ENCODE measurements at places on chromosomes 11 and 22. TPM values are rescaled to one million over a fixed set of nuclear protein-coding genes. Genes with fewer than 3 reads are reported as not detected.

- DNase-seq, result no peak
- no peak overlapping the region for H3K27ac ChIP-seq
- H3K4me1 ChIP-seq, result no peaks in the 10 kb centered on the region
- no peak overlapping the region for H3K4me3 ChIP-seq
- H3K36me3 ChIP-seq, result no peaks in the 10 kb centered on the region
These were observed 29.9 kb downstream of the PIWIL3 start for GRCh38 chr22:24744638-24745037.

DNA sequence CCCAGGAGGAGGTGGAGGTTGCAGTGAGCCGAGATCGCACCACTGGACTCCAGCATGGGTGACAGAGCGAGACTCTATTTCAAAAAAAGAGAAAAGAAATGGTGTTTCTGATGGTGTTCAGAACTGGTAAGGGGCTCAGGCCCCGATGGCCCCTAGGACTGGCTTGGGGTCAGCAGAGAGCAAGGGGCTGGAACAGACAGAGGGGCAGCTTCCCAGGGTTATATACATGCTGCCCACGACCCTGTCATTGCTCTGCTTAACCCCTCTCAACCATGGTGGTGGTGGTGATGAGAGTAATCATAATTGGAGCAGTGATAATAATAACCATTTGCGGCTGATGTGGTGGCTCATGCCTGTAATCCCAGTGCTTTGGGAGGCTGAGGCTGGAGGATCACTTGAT is 79.4 kb downstream of the CEP164 start:
- no peak for DNase-seq
- no peaks in the 10 kb centered on the region for H3K27me3 ChIP-seq
- H3K4me1 ChIP-seq, result no peaks in the 10 kb centered on the region
- H3K27ac ChIP-seq, result no peak overlapping the region
- no peak overlapping the region for H3K4me3 ChIP-seq

- no peaks in the 10 kb centered on the region for H3K27me3 ChIP-seq
- H3K4me1 ChIP-seq, result no peaks in the 10 kb centered on the region
- no peak overlapping the region for H3K27ac ChIP-seq
- H3K4me3 ChIP-seq, result no peak overlapping the region
- DNase-seq, result no peak
These were observed 10.5 kb downstream of the EMID1 start for GRCh38 chr22:29216011-29216872.

The OR51L1 gene
- not detected for total RNA-seq

The KRTAP5-10 gene
- not detected for total RNA-seq

GRCh38 chr11:85628771-85629341 is 463 bp downstream of the TMEM126B start:
- H3K36me3 ChIP-seq, result peaks cover 6% of the 10 kb centered on the region
- peak overlapping the region; percentile 82 for H3K27ac ChIP-seq
- H3K4me1 ChIP-seq, result peaks cover 30% of the 10 kb centered on the region
- H3K27me3 ChIP-seq, result no peaks in the 10 kb centered on the region
- H3K4me3 ChIP-seq, result peak overlapping the region; percentile 58

GRCh38 chr22:27512283-27512761 is 289.2 kb downstream of the MN1 start:
- no peaks in the 10 kb centered on the region for H3K27me3 ChIP-seq
- H3K36me3 ChIP-seq, result no peaks in the 10 kb centered on the region
- no peak overlapping the region for H3K27ac ChIP-seq
- no peaks in the 10 kb centered on the region for H3K4me1 ChIP-seq
- H3K4me3 ChIP-seq, result no peak overlapping the region
- DNase-seq, result no peak

DNA sequence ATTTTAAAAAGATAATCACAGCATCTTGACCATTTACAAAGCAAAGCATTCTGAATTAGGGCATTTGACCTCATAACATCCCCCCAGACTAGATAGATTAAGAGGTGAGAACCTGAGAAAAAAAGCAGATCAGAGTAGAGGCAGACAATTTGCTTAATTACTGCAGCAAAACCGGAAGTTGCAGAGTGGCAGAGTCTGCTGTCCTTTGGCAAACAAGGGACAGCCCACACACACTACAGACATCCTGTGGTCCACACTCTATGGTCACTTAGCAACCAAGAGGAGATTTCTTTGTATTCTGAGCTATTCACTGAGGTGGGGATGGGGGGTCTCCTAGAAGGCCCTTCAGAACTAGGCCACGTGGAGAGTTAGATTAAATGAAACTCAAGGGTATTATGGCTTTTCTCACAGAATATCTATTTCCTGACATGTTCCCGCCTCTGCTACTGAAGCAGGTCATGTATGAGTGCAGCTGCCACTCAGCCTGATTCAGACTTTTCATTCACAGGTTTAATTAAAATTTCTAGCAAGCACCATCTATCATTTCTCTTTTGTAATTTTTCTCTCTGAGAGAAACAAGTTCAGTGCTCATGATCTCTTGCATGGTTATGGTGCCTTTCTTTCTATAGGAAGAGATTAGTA is 48.5 kb downstream of the SVIP start:
- no peaks in the 10 kb centered on the region for H3K27me3 ChIP-seq
- no peaks in the 10 kb centered on the region for H3K36me3 ChIP-seq
- no peak overlapping the region for H3K4me3 ChIP-seq
- DNase-seq, result no peak
- H3K4me1 ChIP-seq, result no peaks in the 10 kb centered on the region

DNA sequence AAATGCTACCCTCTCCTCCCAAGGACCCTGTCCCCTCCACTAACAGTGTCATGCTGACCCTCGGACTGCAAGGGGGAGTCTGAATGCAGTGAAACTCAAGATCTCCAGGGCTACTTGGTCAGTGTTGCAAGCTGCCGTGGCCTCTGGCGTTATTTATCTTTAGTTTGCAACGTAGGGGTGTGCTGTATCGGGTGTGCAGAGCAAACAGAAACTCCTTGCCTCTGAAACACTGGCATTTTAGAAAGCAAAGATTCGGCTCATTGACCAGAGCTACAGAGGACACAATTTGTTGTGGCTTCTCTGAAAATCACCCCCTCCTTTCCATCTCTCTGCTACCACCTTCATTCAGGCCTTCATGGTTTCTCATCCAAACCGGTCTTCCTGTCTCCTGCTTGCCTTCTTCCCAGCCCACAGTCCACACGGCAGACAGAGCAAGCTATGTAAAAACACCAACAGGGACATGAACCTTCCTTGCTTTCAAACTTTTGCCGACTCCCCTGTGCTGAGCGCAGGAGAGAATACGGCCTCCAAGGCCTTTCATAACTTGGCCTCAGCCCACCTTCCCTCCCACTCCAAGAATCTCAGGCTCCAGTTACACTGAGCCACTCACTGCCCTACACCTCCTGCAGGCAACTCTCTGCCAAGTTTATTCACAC is 14.9 kb downstream of the FZD4 start:
- H3K4me1 ChIP-seq, result no peaks in the 10 kb centered on the region
- H3K27ac ChIP-seq, result no peak overlapping the region
- no peak for DNase-seq
- no peak overlapping the region for H3K4me3 ChIP-seq
- H3K27me3 ChIP-seq, result no peaks in the 10 kb centered on the region
- no peaks in the 10 kb centered on the region for H3K36me3 ChIP-seq

The GCAT gene
- 4.4 TPM for total RNA-seq

GRCh38 chr22:43377896-43378704 is 33.7 kb upstream of the MPPED1 start:
- H3K27me3 ChIP-seq, result peaks cover 9% of the 10 kb centered on the region
- DNase-seq, result no peak
- no peak overlapping the region for H3K4me3 ChIP-seq

DNA sequence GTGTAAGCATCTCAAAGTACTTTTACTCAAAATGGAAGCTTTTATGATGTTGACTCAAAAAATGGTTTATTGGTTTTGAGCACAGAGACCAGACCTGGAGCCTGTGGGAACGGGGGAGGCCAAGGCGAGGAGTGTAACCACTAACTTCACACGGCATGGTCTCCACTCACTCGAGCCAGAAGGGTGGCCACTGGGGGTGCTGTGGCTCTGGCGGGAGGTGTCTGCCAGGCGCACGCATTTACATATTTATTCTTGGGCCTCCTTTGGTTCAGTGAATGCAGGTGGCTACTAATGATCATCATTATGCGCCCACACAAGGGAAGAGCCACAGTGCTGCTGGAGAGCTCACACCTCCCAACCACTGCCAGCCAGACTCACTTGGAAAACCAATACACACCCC is 64.6 kb downstream of the FLRT1 start:
- no peak overlapping the region for H3K4me3 ChIP-seq
- H3K4me1 ChIP-seq, result no peaks in the 10 kb centered on the region
- no peaks in the 10 kb centered on the region for H3K36me3 ChIP-seq
- no peaks in the 10 kb centered on the region for H3K27me3 ChIP-seq

The CST6 gene
- total RNA-seq, result not detected

The GDPD4 gene
- total RNA-seq, result not detected

- H3K27me3 ChIP-seq, result no peaks in the 10 kb centered on the region
- no peak within 1 kb of the TSS for H3K27ac ChIP-seq
- no peak within 1 kb of the TSS for H3K4me3 ChIP-seq
- no peak for DNase-seq
- peaks cover 27% of the 10 kb centered on the region for H3K4me1 ChIP-seq
These were observed at the start of gene KCNK7 for GRCh38 chr11:65595543-65596281. Gene KCNK7, minus strand, starts transcription at chr11:65595800. Its CDS starts 28 bp downstream, at chr11:65595772.

The F2 gene
- total RNA-seq, result not detected

The MAJIN gene
- total RNA-seq, result 0.44 TPM

DNA sequence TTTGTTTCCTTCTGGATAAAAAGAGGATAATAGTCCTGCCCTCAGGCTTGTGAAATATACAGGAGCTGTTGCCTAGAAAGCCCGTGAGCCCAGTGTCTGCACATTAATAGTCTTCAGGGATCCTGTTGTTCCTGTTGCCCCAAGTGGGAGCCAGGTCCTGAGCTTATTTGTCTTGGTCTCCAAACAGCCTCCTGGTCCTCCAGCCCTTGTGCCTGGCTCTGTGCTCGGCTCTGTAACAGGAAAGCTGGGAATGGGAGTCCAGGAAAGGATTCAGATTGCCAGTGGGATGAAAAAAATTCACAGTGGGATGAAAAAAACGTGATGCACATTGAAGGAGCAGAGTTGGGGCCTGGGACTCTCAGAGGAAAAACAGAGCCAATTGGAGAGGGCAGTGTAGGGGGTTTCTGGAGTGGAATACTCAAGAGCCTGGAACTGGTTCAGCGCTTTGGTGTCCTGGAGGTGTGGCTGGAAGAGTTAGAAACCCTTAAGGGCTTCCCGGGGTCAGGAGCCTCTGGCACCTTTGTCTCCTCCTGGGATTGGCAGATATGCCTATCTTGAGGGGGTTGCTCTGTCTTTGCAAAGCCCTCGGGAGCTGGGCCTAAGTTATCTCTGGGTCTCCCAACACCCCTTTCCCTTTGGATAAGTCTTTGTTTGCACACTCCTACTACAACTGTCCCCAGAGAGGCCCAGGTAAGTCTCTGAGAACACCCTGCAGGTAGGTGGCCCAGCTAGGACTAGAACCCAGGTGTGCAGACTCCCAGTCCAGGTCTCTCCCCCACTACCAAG is 2.3 kb upstream of the INPPL1 start:
- peaks cover 19% of the 10 kb centered on the region for H3K4me1 ChIP-seq
- no peaks in the 10 kb centered on the region for H3K27me3 ChIP-seq
- H3K27ac ChIP-seq, result peak overlapping the region; percentile 72
- peak overlapping the region; percentile 83 for H3K4me3 ChIP-seq
- no peaks in the 10 kb centered on the region for H3K36me3 ChIP-seq
- DNase-seq, result no peak

The H19 gene
- total RNA-seq, result not detected

DNA sequence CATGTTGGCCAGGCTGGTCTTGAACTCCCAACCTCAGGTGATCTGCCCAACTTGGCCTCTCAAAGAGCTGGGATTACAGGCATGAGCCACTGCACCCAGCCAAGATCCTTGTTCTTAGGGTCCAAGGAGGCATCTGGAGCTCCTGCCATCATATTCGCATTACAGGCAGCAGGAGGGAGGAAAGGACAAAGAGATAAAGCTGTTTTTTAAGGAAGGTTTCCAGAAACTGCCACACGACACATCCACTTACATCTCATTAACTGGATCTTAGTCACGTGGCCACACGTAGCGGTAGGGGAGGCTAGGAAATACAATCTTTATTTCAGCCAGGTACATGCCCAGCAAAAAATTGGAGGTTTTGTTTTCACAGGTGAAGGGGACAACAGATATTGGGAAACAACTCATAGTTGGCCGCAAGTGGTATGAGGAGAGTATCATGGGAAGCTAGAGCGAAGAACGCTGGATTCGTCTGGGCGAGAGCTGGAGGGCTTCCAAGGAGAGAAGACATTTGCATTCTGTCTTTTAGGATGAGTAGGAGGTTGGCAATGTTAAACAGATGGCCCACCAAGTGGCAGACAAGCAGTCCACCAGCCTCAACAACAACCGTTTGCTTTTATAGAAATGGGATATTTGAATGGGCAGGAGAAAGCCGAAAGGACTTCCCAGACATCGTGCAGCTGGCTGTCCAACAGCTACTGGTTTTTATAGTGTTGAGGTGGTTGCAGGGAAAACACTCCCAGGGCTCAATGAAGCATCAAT is 39.2 kb upstream of the DMC1 start:
- H3K27me3 ChIP-seq, result no peaks in the 10 kb centered on the region
- no peaks in the 10 kb centered on the region for H3K36me3 ChIP-seq
- DNase-seq, result no peak
- no peak overlapping the region for H3K27ac ChIP-seq
- no peak overlapping the region for H3K4me3 ChIP-seq

DNA sequence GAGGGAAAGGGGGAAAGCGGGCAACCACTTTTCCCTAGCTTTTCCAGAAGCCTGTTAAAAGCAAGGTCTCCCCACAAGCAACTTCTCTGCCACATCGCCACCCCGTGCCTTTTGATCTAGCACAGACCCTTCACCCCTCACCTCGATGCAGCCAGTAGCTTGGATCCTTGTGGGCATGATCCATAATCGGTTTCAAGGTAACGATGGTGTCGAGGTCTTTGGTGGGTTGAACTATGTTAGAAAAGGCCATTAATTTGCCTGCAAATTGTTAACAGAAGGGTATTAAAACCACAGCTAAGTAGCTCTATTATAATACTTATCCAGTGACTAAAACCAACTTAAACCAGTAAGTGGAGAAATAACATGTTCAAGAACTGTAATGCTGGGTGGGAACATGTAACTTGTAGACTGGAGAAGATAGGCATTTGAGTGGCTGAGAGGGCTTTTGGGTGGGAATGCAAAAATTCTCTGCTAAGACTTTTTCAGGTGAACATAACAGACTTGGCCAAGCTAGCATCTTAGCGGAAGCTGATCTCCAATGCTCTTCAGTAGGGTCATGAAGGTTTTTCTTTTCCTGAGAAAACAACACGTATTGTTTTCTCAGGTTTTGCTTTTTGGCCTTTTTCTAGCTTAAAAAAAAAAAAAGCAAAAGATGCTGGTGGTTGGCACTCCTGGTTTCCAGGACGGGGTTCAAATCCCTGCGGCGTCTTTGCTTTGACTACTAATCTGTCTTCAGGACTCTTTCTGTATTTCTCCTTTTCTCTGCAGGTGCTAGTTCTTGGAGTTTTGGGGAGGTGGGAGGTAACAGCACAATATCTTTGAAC is 6.8 kb downstream of the MALAT1 start:
- H3K27me3 ChIP-seq, result no peaks in the 10 kb centered on the region
- H3K36me3 ChIP-seq, result peaks cover 61% of the 10 kb centered on the region
- peak; percentile 18 for DNase-seq
- peaks cover 48% of the 10 kb centered on the region for H3K4me1 ChIP-seq
- peak overlapping the region; percentile 97 for H3K27ac ChIP-seq
- peak overlapping the region; percentile 37 for H3K4me3 ChIP-seq

The LRRC56 gene
- 4.6 TPM for total RNA-seq

The FOLH1 gene
- not detected for total RNA-seq

GRCh38 chr11:7019500-7020182 is 505 bp downstream of the ZNF214 start:
- H3K4me3 ChIP-seq, result no peak overlapping the region
- no peaks in the 10 kb centered on the region for H3K36me3 ChIP-seq
- H3K27ac ChIP-seq, result no peak overlapping the region
- no peak for DNase-seq

The TNNT3 gene
- total RNA-seq, result 9.3 TPM
